Stimulated activated CD4-positive, alpha-beta T cell treated with anti-CD3 and anti-CD28 coated beads, Interleukin-2, amount 100 ng/mL, for 4 hours (primary cell): ENCODE measurements at places on chromosomes 4 and X.

DNA sequence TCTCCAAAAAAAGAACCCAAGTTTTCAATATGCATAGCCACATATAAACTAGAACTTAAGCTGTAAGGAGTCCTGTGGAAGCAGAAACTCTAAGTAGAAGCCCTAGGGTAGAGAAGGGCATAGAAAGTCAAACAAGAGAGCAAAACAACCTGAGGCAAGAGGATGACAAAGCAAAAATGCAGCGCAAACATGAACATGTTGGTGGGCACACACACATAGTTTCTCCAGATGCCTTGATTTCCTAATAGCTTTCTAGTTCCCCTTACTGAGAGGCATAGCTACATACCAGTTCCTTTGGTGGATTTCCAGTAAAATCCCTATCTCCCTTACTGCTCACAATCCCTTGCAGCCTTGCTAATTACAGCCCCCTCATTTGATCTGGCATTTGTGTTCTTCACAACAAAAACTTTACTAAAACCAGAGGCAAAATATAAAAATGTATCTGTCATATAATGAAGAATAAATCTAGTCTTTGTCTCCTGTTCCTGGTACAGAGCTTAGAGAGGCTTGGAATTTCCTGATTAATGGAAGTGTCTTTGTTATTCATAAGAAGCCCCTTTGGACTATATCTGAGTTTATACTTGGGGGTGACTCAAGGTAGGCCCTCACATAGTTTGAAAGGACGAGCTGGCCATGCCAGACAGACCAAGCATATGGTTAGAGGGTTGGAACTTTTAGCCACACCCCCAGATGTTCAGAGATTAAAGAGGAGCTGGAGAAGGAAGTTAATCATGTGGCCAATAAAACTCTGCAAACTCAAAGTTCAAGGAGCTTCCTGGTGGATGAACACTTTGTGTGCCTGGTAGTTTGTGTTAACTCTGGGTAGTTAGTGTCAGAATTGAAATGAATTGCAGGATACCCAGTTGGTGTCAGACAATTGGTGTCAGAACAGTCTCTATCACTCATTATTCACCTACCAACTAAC is 52.7 kb upstream of the ZCCHC13 start:
- DNase-seq, result no peak

DNA sequence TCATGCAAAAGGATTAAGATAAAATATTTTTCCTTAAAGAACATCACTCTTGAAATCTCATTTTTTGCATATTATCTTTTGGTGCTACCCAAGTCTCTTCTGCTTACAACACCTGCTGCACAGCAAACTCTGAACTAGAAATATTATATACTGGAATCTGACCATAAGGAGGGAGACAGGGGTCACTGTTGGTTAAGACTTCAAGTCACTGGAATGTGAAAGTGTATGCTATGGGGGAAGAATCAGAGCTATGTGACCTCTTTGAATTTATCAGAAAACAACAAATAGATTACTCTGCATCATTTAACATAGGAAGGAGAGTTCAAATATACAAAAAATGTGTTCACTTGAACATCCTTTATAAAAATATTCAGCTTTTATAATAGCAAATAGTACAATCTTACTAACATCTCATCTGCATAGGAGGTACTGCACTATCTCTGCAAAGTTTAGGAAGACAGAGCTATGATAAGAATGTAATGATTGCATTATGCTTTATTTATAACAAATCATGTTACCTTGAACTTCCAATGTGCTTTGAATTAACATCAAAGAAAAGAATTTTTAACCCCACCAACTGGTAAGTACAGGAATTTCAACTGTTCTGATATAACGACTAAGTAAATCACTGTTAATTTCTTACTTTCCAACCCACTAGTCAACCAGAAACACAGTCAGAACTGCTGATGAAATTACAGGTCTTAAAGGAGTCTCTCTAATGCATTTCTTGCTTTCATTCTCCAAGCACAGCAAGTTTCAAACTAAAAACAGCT is 69.8 kb downstream of the ZNF827 start:
- DNase-seq, result no peak

DNA sequence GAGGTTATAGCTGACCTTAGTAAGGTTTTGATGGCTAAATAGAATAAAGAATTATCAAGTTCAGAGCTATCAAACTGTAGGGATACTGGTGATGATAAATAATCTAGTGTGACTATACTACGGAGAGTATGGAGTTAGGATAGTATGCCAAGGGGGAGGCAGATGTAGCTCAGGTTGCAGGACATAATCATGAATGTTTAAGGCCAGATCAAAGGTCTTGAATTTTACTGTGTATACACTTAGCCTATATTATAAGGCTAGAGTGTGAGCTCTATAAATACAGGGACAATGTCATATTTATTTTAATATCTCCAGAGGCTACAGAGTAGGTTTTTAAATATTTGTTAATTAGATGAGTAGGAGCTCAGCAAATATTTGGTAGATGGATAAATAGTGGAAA is 131.1 kb upstream of the STIM2 start:
- DNase-seq, result no peak

- DNase-seq, result no peak
Observed at GRCh38 chrX:150358651-150359050, 4.5 kb upstream of the MAMLD1 start.

DNA sequence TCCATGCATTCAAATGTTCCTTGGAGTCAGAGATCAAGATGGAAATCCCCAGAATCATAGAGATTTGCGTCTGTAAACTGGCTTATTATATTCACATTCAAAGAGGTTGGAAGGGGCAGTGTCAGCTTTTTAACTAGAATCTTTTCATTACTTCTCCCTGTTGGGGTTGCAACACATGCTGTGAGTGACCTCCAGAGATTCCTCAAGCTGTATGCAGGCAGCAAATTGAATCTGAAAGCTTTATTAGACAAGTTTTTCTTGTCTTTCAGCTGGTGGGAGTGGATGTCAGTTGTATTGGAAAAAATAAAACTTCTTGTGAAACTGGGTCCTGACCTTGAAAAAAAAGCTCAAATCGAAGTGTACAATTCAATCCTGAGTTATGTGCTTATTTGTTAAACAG is 736.5 kb upstream of the FTHL17 start:
- no peak for DNase-seq

GRCh38 chr4:108240366-108240765 is 71.6 kb upstream of the LEF1 start:
- no peak for DNase-seq

GRCh38 chr4:169103966-169104412 is 93.9 kb upstream of the CBR4 start:
- no peak for DNase-seq

DNA sequence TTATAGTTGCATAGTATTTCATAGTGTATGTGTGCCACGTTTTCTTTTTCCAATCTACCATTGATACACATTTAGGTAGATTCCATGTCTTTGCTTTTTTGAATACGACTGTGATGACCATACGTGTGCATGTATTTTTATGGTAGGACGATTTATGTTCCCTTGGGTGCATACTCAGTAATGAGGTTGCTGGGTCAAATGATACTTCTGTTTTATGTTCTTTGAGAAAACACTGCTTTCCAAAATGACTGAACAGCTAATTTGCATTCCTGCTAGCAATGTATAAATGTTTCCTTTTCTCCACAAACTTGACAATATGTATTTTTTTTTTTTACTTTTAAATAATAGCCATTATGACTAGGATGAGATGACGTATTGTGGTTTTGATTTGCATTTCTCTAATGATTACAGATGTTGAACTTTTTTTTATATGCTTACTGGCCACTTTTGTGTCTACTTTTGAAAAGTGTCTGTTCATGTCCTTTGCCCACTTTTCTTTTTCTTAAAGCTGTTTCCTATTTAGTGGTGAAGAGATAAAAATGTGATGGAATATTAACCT is 969.5 kb upstream of the NDST4 start:
- no peak for DNase-seq

GRCh38 chrX:150256297-150256650 is 106.8 kb upstream of the MAMLD1 start:
- no peak for DNase-seq

GRCh38 chr4:113442826-113443225 is 318.7 kb downstream of the CAMK2D start:
- DNase-seq, result no peak

DNA sequence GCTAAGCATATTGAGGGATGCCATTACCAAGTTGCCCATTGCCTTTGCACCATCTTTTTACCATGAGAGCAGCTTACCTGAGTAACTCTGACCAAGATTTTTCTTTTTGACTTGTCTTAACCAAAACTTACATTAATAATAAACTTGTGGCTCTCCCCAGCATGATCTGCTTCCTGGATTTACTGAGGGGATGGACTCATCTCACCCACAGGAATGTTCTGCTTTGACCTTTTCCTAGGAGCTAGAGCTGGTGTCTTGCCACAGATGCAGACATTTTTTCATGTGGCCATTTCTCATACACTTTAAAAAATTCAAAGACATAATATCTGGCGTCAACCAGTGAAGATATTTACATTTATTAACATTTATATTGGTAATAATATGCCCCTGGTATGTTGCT is 79.2 kb upstream of the EFHC2 start:
- no peak for DNase-seq

- no peak for DNase-seq
Observed at GRCh38 chr4:5465529-5465928, 242.8 kb downstream of the EVC2 start.

DNA sequence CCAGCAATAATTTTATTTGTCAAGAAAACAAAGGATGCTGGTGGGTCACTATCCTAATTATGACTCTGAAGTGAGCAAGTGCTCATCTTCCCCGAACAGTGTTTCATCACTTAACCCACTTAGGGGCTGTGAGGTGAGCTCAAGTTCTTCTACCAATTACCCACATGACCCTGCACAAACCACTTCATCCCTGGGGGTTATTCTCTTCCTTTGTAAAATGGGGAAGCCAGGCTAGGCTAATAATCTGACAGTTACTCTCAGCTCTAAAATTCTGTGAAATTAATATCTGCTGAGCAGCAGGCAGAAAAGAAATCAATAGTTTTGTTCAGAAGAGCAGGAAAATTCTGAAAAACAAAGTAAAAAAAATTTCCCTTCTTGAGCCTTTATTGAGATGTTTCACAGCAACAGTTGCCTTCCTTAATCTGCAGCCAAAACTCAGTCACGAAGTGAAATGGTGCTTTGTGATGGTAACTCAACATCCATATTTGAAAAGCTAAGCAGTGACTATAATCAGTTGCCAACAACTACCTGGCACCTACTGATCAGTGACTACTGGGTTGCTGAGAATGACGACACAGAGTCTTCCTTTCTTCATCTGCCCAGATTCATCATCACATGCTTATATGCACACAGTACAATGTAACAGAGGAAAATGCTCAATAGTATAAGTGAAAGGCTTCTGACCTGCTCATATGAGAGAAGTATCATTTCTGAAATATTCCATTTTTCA is 24.1 kb downstream of the ATP8A1 start:
- DNase-seq, result no peak

- peak; percentile 22 for DNase-seq
Observed at GRCh38 chr4:121072224-121073003, at the start of gene NDNF. Gene NDNF, minus strand, starts transcription at chr4:121072535. Its CDS starts 26,698 bp downstream, at chr4:121045837.

- DNase-seq, result no peak
Observed at GRCh38 chr4:74056114-74056857, 17.8 kb upstream of the CXCL3 start.

DNA sequence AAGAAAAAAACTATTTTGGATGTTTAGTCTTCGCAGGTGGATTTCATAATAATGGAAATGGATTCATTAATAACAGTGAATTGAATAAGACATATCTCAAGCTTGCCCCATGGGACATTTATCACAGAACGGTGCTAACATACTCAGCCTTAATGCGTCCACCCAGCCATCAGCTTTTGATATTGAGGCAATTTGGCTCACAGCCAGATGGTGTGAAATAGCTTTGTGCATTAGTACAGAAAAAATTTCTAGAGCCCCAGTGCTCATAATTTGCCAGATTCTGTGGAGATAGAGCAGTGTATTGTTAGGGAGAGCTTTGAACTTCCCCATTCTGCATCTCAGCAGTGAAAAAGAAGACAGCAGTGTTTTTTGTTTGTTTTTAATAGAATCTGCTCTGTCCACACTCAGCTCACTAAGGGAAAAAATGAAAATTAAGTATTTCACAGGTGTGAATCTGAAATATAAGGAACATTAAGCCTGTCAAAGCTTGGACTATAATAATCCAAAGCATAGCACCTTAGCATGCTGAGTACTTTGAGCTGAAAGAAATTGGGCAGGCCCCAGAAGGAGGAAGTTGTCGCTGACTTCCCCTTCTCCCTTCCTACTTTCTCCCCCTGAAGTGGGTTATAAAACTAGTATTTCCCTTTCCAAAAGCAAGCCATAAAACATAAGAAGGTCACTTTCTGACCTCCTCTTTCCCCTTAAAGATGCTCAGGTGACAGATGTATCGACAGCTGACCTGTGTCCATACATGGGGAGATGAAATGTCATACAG is 295.8 kb downstream of the MAGEB5 start:
- DNase-seq, result no peak

DNA sequence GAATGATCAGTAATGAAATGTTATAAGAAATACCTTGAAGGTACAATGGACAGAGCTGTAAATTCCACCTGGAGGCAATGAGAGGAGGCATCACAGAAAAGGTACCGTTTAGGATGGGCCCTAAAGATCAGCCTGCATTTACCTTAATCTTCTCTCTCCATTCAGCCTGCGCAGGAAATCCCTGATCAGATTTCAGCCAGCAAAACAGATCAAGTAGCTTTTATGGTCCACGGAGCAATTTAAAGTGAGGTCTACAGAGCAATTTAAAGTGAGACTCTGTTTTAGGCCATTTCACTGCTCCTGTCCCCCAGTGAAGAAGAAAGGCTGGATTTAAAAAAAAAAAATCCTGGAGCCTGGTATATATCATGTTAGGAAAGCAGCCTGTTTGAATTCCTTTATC is 195.1 kb upstream of the VCX start:
- DNase-seq, result no peak

DNA sequence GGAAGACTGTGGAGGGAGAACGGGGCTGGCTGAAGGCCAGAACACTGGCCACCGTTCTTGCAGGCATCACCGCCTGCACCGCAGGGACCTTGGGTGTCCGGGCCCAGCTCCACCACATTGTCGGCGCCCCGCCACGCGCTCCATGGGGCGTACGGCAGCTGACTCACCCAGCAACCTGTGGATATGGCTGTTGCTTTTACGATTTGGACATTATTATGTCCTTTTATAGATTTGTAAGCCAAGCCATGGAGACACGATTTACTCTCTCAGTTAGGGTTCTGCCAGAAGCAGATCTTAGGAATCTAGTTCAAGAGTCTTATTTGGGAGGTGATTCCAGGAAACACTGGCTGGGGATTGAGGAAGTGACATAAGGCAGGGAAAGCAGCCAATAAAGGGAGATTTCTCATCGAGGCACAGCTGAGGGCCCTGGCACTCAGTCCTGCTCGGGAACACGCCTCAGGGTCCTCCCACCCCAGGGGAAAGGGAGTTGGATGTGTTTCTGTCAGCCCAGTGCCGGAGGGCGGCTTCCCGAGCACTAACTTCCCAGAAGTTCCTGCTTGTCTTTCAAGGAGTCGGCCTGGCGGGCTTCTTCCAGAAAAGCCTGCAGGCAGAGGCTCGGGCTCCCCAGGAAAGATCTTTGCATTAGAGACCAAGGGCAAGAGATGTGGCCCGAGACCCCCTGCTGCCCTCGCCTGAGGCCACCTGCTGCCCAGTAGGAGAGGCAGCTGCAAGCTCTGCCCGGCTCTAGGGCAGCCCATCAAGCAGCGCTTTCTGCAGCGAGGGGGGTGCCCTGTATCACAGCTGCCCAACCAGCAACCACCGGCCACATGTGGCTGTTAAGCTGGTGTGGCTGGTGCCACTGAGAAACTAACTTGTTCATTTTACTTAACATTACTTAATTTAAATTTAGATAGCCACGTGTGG is 52.9 kb downstream of the CRMP1 start:
- no peak for DNase-seq

GRCh38 chr4:94469221-94469784 is 17.6 kb downstream of the PDLIM5 start:
- no peak for DNase-seq
